Suppressor macrophage (primary cell): ENCODE measurements at places on chromosomes 2 and 18.

- no peak for DNase-seq
These were observed 380.6 kb upstream of the REG3G start for GRCh38 chr2:78644854-78645253.

DNA sequence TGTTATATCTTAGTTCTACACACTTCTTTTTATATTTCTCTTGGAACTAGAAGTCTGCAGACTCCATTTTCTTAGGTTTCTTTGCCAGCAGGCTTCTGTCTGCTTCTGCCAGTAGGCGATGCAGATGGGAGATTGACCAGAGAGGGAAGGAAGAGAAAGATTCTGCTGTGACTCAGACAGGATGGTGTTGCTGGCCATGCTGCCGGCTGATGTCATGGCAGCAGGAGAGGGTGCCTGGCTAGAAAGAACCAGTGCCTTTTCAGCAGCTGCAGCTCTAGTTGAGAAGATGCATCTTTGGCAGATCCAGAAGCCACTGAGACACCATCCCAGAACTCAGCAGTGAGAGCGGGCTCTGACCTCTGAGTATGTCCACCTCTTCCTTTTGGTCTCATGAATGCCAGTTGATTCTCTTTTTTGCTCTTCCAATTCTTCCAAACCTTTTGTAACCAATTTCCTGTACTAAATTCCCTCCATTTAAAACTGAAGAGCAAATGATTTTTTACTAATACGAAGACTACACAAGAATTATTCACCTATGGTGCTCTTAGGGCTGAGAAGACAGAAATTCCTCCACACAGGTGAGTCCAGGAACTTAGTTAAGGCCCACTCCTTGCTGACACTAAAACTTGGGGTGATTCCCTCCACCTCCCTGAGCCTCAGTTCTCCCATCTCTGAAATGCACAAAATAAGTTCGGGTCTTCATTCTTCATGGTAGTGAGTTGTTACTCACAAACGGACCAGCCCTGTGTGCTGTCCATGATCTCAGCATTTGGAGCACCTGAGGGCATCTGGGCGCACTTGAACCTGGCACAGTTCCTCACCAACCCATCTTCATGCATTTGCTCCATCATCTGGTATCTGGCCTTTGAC, 200.7 kb downstream of the MYCN start:
- no peak for DNase-seq

- no peak for DNase-seq
These were observed 9.6 kb downstream of the RRM2 start for GRCh38 chr2:10132043-10132575.

- no peak for DNase-seq
These were observed 54.2 kb downstream of the GBX2 start for GRCh38 chr2:236113948-236114347.

DNA sequence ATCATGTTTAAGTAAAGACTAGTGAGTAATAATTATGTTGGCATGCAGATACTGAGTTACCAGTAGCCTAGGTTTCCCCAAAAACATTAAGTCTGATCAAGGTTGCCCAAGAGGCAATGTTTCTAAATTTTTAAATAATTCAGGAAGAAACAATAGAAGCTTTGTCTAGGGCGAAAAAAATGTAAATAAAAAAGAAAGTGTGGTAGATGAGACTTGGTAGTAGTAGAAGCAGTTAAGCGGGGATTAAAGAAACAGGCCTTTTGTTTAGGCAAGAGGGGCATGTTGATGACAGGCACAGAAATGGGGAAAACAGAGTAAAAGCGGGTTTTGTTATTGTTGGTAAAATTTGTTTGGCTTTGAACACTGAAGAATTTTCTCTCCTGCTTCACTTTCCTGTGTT, 97.2 kb downstream of the GULP1 start:
- DNase-seq: no peak

GRCh38 chr18:59318460-59319050, at the start of gene CPLX4:
Gene CPLX4 (minus strand): TSS chr18:59318649. CDS start chr18:59318462, 187 bp downstream.
- no peak for DNase-seq

- no peak for DNase-seq
These were observed 396.3 kb upstream of the CHST9 start for GRCh38 chr18:27581296-27581904.

DNA sequence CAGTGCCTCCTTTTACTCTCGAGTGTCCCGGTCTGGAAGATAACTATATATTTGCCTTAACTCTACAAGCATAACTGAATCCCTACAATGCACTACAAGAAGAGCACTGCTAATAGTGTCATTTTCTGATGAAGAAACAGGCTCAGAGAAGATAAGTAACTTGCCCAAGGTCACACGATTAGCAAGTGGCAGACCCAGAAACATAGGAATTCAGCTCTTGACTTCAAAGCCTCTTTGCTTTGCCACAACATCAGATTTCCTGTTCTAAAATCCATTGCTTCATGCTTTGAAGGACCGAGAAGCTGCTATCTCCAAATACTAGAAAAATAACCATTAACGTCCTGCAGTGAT, 65.6 kb downstream of the HS1BP3 start:
- DNase-seq: no peak

DNA sequence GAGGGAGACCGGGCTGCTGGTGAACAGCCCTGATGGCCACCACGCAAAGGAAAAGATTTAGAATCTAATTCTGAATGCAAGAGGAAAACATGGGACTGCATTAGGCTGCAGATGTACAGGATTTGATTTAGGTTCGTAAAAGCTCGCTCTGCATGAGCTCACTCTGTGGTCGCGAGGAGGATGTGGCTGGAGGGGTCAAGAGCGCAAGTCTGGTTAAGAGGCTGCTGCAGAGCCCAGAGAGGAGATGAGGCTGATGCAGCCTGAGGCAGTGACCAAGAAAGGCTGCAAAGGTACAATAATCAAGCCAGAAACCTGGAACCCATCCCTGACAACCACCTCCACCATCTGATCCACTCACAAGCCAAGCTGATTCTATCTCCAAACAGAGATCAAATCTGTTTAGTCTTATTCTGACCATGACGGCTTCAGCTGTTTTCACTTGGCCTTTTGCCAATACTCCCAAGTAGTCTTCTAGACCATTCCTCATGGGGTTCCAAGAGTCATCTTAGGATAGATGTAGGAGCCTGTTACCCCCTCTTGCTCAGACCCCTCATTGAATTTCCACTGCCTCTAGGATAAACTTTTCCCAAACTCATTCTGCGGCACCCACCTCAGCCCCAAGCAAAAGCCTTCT, 58.9 kb upstream of the ARL4C start:
- DNase-seq: no peak

DNA sequence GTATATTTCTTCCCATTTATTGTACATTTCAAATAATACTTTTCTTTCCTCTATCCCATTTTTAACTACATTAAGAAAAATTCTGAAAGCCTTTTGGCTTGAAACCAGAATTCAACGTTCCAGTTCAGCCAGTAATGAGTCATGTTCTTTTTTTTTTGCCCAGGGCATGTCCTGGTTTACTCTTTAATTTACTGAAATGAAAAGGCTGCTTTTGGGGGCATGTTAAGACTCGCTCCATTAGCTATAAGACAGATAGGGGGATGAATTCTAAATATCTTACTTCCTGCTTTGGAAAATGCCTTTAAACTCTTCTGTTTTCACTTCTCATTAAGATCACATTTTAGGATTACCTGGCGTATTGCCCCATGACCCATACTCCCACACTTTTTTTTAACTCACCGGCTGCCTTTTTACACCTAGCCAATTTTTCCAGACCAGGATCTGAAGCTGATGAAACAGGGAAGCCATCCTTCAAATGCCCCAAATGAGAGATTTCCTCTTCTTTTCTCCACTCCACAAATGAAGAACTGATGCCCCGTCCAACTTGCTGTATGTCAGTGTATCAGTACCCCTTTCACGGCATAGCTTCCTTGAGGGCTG, 585 bp downstream of the ABCA12 start:
- no peak for DNase-seq

DNA sequence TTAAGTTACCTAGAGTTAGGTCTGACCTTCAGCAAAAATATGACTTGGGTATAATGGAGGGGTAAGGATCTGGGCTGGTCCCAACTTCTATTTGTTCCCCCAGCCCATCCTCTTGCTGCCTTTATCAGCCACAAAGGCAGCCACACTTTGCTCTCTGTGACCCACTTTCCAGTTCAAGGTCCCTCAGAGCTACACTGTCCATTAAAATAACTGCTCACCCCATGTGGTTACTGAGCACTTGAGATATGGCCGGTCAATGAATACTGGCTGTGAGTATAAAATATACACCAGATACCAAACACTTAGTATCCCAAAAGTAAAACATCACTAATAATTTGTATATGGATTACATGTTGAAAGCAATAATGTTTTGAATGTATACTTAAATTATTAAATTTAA, 67.2 kb downstream of the EPHA4 start:
- DNase-seq: no peak

- DNase-seq: no peak
These were observed 232.8 kb downstream of the MBD5 start for GRCh38 chr2:148253685-148254084.

- no peak for DNase-seq
These were observed 334.8 kb downstream of the DYSF start for GRCh38 chr2:71788186-71788525.

GRCh38 chr2:169362894-169363559, 693 bp upstream of the LRP2 start:
- no peak for DNase-seq

- DNase-seq: peak; percentile 76
These were observed 4.2 kb upstream of the POU3F3 start for GRCh38 chr2:104849618-104850141.

DNA sequence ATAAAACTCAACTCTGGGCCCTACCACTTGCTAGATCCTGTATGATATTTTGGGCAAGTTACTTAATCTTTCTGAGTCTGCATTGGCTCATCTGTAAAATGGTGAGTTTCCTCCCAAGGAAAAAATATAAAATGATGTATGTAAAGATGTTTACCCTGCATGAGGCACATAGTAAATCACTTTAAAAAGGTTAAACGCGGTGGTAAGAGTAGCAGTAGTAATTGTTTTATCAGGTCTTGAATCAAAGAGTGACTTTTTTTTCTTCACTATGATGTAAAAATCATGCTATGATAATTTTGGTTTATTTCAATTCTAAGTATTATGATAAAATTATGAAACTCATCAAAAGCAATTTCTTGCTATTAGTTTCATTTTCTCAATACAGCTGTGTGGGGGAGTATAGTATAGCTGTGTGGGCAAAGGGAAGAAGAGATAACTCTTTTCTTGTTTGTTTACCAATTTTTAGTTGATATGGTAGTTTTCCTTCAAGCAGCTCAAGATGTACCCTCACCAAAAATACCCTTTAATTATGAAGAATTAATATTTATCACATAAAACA, 10.7 kb downstream of the ARHGAP15 start:
- DNase-seq: no peak

DNA sequence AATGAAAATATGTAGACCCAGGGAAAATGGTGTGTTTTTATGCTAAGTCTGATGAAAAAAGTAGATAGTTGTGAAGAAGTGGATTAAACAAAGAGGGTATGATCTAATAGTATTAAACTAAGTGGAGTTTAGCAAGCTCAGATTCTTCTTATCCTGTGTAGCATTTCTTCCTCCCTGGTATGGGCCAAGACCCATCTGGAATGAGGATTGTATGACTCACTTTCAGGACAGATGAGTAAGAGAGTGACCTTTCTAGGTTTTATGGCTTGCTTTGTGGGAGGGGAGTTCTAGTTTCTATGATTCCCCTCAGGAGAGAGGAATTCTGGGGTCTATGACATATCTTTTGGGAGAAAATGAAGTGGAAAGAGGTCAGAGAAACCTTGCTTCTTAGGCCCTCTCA, 550.1 kb downstream of the SPAG16 start:
- DNase-seq: no peak

DNA sequence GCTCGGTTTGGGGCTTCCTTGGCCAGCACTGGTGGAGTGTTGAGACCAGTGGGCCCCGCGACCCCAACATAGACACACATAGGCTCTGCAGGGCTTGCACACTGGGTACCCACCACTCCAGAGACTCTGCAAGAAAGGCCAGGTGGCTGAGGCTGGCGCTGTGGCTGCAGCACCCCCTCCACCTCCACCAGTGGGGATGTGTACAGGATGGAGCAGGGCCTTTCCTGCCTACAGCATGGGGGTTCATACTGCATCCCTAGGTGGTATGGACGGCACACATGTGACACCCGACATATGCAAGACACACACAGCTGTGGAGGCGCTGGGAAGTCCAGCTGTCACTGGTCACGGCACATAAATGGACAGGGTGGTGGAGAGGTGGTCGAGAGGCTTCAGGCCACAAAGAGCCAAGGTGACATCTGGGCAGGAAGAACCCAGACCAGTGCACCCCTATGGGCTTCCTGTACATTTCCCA, 1.3 kb downstream of the RNPEPL1 start:
- no peak for DNase-seq

DNA sequence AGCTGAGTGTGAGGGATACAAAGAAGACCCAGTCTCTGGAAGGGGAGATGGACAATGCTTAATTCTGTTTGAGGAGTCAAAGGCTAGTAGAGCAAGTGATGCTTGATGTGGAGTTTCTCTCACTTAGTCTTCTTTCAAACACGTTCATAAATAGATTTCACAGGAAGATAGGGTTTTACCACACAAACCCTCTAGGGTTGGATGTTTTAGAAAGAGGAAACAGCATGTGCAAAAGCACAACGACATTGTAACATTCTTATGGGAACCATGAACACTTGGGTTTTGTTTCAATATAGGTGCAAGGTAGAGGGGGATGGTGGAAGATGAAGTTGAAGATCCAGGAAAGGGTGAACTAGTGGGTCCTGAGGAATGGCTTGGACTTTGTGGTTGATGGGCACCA, 10.8 kb upstream of the EFEMP1 start:
- no peak for DNase-seq

DNA sequence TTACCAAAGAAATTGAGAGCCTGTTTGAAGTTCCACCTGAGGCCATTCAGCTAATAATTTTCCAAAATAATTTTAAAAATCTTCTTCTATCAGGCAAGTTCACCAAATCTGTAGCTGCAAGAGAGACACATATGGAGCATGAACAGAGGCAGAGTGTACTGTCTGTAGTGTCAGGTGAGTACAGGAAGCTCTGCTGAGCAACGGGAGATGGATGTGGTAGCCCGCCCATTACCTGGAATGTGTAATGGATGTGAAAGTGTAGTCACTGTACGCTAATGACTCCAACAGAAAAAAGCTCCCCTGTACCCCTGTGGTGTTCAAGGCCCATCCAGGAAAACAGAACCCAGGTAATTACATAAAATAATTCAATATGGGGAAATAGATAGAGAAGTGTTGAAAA, 311.5 kb downstream of the LRRTM4 start:
- DNase-seq: no peak

- no peak for DNase-seq
These were observed 254.8 kb downstream of the CYP26B1 start for GRCh38 chr2:71892896-71893295.

DNA sequence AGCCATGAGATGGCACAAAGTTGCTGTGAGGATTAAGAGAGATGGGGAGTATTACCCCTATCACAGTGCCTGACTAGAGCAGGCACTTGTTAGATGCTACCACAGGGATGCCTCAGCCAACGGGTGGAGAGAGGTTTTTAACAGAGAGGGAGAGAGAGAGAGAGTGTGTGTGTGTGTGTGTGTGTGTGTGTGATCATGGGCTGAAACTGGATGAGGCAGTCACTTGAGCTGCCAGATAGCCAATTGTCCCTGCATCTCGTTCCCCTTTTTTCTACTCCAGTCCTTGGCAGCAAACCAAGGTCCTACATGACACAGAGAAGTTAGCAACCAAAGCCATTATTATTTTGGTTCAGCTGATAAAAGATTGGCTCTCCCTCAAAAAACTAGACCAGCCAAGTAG, 3.0 kb downstream of the CD8A start:
- peak; percentile 83 for DNase-seq
